DMS153 (cell line): ENCODE measurements at places on chromosomes 3 and 15.

- DNase-seq: no peak
Measured at GRCh38 chr15:90076716-90077115, 25.6 kb downstream of the IDH2 start.

GRCh38 chr15:95825671-95826411 is 504.7 kb upstream of the NR2F2 start:
- DNase-seq: peak; percentile 82

DNA sequence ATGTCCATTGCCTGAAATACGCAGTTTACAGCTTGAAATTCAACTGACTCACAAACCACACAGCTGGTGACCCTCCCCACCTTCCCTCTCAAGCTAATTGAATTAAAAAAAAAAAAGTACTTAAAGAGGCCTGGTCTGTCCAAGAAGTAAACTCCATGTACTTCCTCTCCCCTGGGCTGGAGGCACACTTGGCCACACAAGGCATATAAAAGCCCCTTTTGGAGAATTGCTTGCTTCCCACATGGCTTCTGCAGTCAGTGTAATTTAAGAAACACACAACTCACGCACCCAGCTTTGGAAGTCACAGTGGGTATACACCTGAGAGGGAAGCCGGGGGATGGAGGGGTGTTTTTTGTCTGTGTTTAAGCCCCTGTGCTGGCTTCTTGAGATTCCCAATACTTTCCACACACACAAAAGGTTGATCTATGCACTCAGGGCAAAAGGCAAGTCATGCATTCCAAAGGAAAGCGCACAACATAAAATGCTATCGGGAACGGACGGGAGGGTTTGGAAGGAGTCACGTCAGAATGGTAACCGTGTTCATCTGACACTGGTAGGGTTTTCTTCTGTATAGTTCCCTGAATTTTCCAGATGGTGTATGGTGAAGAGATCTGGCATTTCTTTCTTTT is 106.6 kb upstream of the ALDH1A3 start:
- no peak for DNase-seq

GRCh38 chr3:18444595-18445400 is 19.7 kb upstream of the SATB1 start:
- no peak for DNase-seq

GRCh38 chr3:103440539-103441203 is 1005.9 kb downstream of the ZPLD1 start:
- no peak for DNase-seq

DNA sequence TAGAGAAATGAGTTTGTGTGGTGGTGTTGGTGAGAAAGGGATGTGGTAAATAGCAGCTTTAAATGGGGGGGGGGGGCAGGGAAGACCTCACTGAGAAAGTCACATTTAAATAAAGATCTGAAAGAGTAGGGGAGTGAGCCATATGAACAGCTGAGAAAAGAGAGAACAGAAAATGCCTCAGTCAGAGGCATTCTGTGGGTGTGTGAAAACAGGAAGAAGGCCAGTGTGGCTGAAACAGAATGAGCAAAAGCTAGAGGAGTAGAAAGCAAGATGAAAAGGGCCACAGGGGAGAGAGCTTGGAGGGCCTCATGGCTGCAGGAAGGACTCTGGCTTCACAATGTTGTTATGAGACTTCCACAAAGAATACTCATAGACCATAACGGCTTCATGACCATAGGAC is 783.3 kb downstream of the ZPLD1 start:
- no peak for DNase-seq

- DNase-seq: no peak
Measured at GRCh38 chr15:74545086-74545485, 4.1 kb downstream of the ARID3B start.

GRCh38 chr3:169227911-169228310 is 435.6 kb downstream of the MECOM start:
- DNase-seq: no peak

DNA sequence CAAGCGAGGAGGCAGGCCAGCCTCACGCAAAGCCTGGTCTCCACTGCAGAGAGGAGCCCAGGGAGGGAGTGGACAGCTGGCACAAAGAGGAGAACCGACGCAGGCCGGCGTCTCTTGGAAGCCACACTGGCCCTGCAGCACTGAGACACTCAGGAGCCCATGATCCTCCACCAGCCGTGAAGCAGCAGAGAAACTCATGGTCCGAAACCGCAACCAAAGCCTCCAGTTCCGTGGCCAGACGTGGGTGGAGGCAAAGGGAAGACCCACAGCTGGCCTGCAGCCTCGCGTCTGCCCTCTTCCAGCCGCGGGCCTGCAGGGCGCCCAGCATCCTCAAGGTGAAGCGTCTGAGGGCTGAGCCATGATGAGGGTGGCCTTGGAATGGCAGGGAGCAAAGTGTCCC is 62.2 kb upstream of the SEC61A1 start:
- no peak for DNase-seq

DNA sequence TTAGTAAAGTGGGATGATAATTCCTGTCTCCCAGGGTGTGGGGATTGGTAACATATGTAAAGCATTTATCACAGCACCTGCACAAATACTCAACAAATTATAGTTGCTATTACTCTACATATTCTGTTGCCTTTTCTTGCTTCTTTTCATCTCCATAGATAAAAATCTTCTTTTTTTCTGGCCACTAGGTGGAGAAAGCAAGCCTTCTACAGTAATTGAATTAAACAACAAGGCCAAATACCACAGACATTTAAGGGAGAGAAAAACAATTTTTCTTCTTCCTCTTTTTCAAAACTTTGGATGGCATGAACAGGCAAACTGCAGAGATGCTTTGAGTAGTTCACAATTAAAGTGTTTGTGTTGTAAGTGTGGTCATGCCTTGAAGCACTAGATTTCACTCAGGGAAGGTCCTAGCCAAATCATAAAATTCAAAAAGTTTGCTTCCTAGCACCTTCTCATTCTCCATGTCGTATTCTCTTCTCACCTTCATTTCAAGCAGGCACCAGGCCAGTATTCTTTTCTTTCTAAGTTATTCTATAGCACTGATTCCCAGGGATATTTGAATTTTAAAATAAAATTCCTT is 493.4 kb upstream of the TGFBR2 start:
- peak; percentile 1 for DNase-seq

- DNase-seq: no peak
Measured at GRCh38 chr3:111961461-111962164, 17.2 kb upstream of the ABHD10 start.

DNA sequence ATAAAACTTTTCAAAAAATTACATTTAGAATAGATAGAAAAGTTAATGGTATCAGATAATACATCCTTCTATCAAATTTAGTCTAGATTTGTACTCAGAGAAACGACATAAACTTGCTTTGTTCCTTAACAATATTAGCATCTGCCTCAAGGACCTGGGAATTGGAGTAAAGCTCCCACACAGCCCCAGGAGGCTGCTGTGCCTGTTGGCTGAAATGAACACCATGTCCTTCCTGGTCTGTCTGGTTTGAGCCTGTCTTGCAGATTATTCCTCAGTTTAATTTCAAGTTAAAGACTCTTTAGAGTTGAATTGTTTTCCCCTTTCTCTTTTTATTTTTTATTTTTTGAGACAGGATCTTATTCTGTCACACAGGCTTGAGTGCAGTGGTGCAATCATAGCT is 19.4 kb downstream of the GNB5 start:
- DNase-seq: no peak

- DNase-seq: no peak
Measured at GRCh38 chr3:172984914-172985313, 156.1 kb downstream of the SPATA16 start.

DNA sequence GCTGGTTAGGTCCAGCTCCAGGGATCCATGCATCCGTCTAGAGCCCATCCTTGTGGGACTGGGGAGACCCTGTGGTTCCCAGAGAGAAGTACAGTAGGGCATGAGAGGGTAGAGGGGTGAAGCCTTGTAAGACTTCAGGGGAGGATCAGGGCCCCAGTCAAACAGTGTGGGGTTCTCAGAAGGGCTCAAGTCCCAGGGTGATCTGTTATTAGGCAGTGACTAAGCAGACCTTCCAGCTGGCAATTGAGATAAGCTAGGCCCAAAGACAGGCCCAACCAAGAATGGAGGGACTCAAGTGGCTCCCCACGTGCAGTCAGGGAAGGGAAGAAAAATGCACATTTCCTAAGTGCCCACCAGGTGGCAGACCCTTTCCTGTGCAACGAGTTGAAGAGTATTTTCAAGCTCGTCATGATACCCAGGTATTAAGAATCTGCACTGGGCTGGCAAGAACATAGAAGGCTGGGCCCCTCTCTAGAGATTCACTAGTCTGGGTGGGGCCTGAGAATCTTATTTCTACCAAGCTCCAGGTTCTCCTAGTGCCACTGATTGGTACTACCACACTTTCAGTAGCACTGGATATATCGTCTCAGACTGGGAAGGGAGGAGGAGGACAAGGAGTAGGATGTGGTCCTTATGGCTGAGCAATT is 240.8 kb downstream of the NR1D2 start:
- DNase-seq: no peak

DNA sequence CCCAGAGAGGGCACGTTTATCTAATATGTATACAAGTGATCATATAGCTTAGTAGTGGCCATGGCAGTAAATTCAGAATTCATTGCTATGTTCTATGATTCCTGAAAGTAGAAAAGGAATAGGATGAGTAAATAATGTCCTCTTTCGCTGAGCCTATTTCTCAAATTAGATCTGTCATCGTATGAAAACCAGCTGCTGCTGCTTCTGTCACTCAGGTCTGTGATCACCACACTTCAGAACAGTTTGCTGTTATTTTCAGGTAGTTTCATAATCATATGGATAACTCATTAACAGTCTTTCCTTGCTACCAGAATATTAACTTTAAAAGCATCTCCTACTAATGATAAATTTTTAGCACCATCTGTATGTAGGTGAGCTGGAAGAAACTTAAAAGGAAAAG is 289.1 kb upstream of the AZI2 start:
- no peak for DNase-seq

DNA sequence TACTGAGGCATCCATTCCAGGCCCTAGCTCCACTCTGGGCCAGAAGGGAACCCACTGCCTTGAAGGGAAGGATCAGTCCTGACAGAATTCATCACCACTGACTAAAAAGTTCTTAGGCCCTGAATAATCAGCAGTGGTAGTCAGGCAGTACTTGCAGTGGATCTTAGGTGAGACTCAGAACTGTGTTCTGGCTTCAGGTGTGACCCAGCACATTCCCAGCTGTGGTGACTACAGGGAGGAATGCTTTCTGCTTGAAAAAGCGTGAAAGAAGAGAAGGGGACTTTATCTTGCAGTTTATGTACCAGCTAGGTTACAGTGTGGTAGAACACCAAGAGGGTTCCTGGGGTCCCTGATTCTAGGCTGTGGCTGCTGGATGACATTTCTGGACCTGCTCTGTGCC is 24.9 kb upstream of the AADACL2 start:
- DNase-seq: no peak

DNA sequence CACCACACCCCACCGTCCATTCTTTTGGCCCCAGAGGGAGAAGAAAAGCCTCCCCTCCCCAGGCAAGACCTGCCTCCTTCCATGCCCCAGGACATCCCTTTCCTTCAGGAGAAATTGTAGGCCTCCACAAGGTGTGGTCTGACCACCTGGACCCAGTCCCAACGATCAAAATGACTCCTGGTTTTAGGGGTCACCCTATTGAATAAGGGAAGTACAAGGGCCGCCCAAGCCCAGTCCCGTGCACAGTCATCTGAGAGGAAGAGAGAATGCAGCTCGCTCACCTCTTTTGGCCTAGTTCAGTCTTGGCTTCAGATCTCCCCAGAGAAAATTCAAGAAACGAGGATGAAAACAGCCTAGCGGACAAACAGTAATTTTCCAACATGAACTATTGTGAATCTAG is 249.1 kb downstream of the UACA start:
- DNase-seq: no peak

GRCh38 chr3:32437896-32438295 is 46.2 kb downstream of the CMTM7 start:
- no peak for DNase-seq

- DNase-seq: no peak
Measured at GRCh38 chr3:142945023-142945422, 18.5 kb downstream of the PAQR9 start.

DNA sequence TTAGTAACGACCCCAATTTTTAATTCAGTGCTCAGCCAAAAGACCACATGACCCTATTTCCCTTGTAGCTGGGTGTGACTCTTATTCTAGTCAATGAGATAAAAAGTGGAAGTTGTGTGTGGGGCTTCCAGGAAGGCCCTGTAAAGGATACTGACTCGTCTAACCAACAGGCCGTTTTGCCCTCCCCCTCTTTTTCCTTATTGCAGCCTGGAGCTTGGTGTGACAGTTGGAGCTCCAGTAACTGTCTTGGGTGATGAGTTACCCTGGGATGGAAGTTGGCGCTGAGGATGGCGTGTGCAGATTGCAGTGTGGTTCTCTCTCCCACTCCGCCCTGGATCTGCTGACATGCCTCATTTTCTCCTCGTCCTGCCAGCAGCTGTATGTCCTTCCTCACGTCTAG is 209.3 kb upstream of the PROK2 start:
- DNase-seq: no peak

GRCh38 chr3:114005481-114005880 is 50.8 kb downstream of the CCDC191 start:
- no peak for DNase-seq
